NCI-H510A treated with DMSO at 0.1 percent for 48 hours (cell line): ENCODE measurements at places on chromosomes 6 and 20.

DNA sequence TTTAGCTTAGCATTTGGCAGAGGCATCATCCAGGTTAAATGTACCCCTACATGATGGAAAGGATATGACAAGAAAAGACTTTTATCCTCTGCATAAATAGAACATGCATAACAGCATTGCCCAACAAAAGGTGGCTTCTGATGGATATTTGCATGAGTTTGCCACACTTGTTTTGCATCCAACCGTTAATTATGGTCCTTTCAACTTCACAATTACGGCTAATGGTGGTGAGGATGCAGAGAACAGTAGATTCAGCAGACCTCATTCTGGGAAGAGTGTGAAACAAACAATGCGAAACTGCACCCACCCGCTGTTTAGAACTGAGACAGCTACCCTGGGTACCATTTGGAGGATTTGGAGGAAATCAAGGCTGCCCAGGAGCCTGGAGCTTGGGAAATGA, 690.9 kb upstream of the CHD6 start:
- no peak for DNase-seq

DNA sequence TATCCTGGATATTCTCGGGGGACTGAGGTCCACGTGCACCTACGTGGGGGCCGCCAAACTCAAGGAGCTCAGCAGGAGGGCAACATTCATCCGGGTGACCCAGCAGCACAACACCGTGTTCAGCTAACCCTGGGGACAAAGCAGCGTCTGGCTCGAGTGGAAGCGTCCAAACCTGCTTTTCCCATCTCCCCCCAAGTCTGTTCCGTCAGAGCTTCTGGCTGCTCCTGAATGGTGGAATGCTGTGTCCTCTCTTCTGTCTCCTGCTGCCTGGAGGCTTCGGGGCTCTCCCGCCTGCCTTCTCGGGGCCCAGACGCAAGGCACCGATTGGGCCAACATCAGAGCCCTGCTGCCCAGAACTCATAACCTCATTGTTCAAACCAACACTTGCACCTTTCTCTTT, 56.7 kb downstream of the GMPR start:
- DNase-seq = no peak

- DNase-seq = no peak
Observed at GRCh38 chr20:54040531-54040930, 29.9 kb downstream of the BCAS1 start.

DNA sequence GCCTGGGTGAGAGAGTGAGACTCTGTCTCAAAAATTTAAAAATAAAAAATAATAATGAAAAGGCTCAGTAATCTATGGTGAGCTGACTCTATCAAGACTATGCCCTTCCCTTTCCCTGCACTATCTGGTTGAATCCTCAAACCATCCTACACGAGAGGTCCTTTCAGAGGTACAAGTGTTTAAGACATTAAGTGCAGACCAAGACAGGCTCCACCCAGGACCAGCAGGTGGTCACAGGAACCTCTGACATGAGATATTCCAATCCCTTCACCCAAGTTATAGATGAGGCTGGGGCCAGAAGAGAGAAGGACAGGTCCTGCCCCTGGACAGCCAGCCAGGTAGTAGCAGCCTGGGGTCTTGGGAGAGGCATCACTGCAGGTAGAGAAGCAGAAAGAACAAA, 182.6 kb downstream of the NFATC2 start:
- no peak for DNase-seq

- DNase-seq = no peak
Observed at GRCh38 chr6:16849988-16850680, 88.9 kb upstream of the ATXN1 start.

- no peak for DNase-seq
Observed at GRCh38 chr6:139582956-139583355, 208.5 kb upstream of the CITED2 start.

GRCh38 chr6:169809386-169809785, 58.0 kb downstream of the ERMARD start:
- no peak for DNase-seq

DNA sequence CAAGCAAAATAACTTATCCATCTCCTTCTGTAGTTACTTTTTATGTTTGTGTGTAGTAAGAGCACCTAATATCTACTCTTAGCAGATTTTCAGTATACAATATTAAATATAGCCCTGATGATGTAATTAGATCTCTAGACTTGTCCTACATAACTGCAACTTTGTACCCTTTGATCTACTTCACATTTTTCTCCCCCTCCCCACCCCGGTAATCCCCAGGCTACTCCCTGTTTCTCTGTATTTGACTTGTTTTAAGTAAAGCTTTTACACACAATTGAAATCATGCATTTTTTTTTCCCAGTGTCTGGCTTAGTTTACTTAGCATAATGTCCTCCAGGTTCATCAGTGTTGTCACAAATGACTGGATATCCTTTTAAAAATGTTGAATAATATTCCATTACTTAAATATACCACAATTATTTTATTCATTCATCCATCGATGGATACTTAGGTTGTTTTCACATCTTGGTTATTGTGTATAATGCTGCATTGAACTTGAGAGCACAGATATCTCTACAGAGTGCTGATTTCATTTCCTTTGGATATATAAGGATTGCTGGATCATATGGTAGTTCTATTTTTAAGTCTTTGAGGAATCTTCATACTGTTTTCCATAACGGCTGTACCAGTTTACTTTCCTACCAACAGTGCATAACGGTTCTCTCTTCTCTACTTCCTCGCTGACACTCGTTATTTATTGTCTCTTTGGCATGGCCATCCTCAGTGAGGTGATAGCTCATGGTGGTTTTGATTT, 212.7 kb downstream of the CDKAL1 start:
- DNase-seq = no peak
